Panc1 (cell line): ENCODE measurements at places on chromosomes 6 and 20.

DNA sequence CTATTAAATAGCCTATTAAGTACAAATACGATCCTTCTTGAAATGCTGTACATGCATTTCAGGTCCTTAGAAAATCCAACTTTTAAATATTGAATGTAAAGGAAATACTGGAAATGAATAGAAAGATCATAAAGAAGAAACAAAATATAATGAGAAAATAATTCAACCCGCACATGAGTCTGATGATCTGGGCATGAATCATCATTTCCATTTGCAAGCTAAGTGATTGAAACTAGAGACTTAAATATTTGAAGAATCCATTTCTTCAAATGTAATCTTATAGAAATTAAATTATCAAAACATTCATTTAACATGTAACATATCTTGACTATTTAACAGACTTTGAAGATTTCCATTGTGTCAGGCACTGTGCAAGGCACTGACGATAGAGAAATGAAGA lies 977.0 kb downstream of the TFAP2A start:
- DNase-seq: no peak

GRCh38 chr6:85065831-85066230 lies 301.4 kb upstream of the TBX18 start:
- DNase-seq: no peak

DNA sequence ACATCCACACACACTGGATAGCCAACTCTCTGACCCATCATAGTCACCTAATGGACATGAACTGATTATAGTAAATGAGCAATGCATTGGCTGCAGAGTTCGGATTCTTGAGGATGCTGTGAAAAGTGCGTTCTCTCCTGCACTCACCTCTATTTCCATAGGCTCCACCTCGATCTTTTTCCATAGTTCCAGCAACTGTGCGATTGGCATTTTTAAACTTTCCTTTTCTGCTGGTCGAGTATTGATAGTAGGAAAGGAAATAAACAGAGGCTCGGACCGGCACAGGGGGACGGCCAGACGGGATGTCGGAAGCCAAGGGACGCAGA lies 94.4 kb downstream of the RNASET2 start:
- DNase-seq: no peak

GRCh38 chr20:35271904-35272303 lies 6.0 kb downstream of the MMP24OS start:
- DNase-seq: no peak

- no peak for DNase-seq
Measured at GRCh38 chr6:51949526-51949925, 137.9 kb downstream of the PKHD1 start.

DNA sequence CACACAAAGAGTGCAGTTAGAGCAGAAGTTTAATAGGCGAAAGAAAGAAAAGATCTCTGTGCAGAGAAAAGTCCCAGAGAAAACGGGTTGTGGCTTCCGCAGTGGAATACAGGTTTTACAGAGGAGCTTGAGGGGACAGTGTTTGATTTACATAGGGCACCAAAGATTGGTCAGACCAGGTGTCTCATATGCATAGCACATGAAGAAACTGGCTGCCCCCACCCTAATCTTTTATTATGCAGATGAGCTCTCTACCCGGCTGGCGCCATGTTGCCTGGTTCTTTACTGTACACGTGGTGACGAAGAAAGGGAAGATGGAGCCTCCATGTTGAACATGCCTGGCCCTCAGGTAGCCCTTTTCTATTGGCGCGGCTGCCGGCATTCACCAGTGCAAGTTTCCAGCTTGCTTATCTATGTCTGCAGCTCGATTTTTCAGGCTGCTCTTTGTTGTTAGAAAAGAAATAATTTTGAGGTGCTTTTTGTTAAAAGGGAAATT lies 47.4 kb downstream of the SLC35B3 start:
- DNase-seq: no peak
